ENCODE measurements at places on chromosomes 7 and 10. TPM values are rescaled to one million over a fixed set of nuclear protein-coding genes. Genes with fewer than 3 reads are reported as not detected.

Gene DLG5
- total RNA-seq: 10.5 TPM

Gene HTR7
- total RNA-seq: 0.33 TPM

Gene ITGA8
- 4.9 TPM for total RNA-seq

Gene CXCL12
- 64.0 TPM for total RNA-seq

Gene PNLIP
- not detected for total RNA-seq

Gene EGFR
- total RNA-seq: 22.5 TPM

Gene CDCA7L
- total RNA-seq: 32.4 TPM

Gene STEAP4
- total RNA-seq: 44.2 TPM

Gene RNF133
- total RNA-seq: not detected

Gene HOXA5
- 0.24 TPM for total RNA-seq

Gene PTPRZ1
- total RNA-seq: 2.6 TPM

DNA sequence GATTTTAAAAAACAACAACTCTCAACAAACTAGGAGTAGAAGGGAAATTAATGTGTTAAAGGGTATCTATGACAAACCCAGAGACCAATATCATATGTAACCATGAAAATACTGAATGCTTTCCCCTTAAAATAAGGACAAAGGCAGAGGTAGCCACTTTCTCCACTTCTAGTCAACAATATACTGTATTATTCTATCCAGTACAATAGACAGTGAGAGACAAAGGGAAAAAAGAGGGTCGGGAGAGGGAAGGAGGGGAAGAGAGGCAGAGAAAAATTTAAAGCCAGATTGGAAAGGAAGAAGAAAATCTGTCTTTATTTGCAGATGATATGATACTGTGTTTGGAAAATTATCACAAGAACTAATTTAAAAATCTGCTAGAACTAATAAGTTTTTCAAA lies 39.1 kb upstream of the WDFY4 start:
- DNase-seq: no peak

DNA sequence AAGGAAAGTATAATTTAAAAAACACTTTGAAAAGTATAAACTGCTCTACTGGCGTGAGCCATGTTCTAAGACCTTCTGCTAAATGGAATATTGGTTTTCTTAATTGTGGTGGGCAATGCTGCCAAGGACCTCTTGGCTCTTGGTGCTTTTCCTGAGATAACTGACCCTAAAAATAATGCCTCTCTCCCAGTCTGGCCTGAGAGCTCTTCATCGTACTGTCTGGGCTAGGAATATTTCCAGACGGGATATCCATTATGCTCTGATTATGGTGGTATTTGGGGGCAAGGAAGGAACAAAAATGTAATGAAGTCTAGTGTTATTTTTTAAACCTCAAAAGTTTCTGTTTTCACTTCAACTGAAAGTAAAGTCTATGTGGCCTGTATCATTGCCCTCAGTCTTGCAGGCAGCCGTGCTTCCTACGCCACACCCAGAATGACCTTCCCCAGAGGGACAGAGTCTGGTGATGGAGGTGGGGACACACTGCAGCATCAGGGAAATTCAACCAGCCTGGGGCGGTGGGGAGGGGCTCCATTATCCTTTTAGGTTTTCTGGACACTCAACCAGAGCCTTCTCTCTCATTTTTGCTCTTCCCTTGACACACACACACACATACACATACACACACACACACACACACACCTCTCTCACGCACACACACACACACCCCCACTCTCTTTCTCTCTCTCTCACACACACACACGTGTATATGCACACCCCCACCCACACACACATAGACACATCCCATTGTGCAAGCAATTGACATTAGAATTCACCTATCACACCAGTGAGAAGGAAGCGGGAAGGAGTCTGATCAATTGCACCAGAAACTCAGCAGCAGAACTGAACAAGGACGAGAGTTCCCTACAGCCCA lies 99.6 kb downstream of the LRRC18 start:
- DNase-seq: no peak

GRCh38 chr10:19347621-19348020 lies 299.0 kb downstream of the MALRD1 start:
- DNase-seq: no peak

DNA sequence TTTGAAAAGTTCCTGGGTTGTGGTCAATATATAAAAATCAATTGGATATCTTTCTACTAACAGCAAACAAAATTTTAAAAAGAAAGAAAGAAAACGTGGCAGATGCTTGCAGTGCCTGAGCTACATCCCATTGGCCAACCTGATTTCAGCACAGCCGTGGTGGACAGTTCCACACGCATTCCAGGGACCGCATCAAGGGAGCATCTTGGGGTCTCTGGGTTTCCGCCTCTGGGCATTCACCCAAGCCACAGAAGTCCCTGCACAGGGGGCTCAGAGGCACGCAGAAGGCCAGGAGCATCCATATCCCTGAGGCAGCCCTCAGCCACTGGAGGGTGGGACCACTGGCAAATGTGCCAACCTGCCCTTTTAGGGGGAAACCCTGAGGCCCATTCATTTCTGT lies 254.5 kb upstream of the RNF32 start:
- no peak for DNase-seq

Measured in right atrium auricular region (tissue), 2 donors.